Breast epithelium (tissue), 4 donors: ENCODE measurements at places on chromosomes 12 and 14. TPM values are rescaled to one million over a fixed set of nuclear protein-coding genes. Genes with fewer than 3 reads are reported as not detected.

GRCh38 chr12:120089105-120089504, 27.4 kb downstream of the RAB35 start:
- H3K4me1 ChIP-seq: no peaks in the 10 kb centered on the region
- H3K4me3 ChIP-seq: no peak overlapping the region
- H3K27ac ChIP-seq: no peak overlapping the region
- no peaks in the 10 kb centered on the region for H3K36me3 ChIP-seq
- no peak for DNase-seq
- no peaks in the 10 kb centered on the region for H3K27me3 ChIP-seq

DNA sequence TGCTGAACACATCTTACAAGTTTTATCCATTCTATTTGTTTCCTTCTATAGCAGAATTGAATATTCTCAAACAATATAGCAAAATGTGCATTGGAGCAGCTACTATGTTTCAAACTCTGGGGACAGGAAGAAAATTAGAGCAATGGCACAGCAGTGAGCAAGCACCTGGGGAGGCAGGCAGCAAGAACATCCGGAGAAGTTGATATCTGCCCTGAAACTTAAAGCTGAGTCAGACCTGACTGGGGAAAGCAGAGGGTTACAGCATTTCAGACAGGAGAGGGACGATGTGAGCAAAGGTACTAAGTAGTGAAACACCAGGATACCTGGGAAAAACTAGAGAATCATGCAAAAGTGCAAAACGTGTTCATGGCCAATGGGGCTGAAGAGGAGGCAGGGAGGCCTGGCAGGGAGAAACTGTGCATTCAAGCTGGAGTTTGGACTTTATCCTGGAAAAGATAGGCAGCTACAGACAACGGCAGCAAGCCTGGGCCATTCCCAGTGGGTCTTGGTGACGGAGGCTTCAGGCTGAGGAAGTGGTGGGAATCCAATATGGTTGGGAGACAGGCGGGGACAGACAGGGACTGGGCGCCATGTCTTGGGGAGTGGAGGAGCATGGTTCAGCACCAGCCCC, 118.0 kb upstream of the CDKN3 start:
- DNase-seq: no peak
- no peaks in the 10 kb centered on the region for H3K27me3 ChIP-seq
- H3K4me1 ChIP-seq: no peaks in the 10 kb centered on the region
- no peaks in the 10 kb centered on the region for H3K36me3 ChIP-seq
- H3K27ac ChIP-seq: no peak overlapping the region

GRCh38 chr12:115794659-115795081, 482.8 kb downstream of the MED13L start:
- no peaks in the 10 kb centered on the region for H3K36me3 ChIP-seq
- H3K4me3 ChIP-seq: no peak overlapping the region
- H3K27ac ChIP-seq: no peak overlapping the region
- DNase-seq: no peak
- H3K4me1 ChIP-seq: no peaks in the 10 kb centered on the region

DNA sequence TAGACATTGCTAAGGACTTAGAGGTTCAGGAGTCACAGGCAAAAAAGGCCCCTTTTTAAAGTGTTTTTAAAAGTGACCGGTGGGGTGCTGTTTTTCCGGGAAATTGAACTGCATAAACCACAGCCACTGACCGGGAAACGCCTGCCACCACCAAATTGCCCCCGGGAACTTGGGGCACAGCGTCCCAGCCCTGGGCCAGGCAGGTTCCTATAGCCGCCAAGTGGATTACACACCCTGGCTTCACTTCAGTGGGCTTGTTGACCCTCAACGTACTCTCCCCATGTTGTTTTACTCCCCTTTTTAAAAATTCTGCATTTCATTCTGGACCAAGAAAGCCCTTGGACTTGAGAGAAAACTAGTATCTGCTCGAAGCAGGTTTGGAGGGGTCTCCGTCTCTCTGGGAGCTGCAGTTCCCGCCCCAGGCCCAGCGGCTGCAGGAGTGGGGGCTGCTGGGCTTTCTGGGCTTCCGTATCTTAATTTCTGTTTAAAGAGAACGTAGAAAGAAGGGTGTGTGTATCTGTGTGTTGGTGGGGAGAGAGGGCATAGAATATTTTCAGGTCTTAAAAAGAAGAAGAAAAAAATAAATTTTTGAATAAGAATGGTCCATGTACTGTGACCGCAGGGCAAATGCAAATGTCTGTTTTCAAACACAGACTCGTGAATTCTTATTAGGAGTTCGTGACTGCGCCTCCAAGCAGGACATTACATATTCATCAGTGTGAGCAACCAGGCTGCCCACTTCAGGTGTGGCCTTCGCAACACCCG, 82.9 kb downstream of the PAPOLA start:
- no peaks in the 10 kb centered on the region for H3K4me1 ChIP-seq
- H3K27ac ChIP-seq: no peak overlapping the region
- DNase-seq: no peak
- H3K4me3 ChIP-seq: no peak overlapping the region
- peaks cover 27% of the 10 kb centered on the region for H3K27me3 ChIP-seq
- no peaks in the 10 kb centered on the region for H3K36me3 ChIP-seq

DNA sequence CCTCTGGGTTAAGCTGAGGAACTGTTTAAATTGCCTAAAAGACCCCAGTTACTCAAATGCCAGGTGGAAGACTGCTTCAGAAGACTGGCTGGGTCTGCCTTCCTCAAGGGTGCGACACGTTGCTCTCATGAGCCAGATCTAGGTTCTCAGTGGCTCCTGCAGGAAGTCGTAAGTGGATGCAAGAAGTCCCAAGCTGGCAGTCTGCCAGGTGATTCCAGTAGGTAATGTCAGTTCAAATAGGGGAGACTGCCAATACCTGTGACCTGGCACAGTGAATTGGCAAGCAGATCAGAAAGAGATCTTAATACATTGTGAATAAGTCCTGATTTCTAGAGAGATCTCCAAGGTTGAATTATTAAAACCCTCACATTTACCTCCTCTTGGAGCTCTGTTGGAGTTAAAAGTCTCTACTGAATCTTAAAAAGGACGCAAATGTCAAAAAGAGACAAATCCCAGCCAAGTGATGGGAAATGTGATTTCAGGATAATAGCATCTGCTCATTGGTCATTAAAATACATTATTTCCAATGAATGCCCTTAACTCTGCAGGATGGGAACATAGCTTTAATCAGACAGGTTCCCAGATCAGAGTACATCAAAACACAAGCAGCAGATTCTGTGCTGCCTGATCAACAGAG, 98.8 kb upstream of the FRMD6 start:
- peak overlapping the region; percentile 22 for H3K27ac ChIP-seq
- peak; percentile 86 for DNase-seq

GRCh38 chr12:128318341-128318740, 51.4 kb downstream of the TMEM132C start:
- H3K36me3 ChIP-seq: no peaks in the 10 kb centered on the region
- no peak overlapping the region for H3K4me3 ChIP-seq
- no peaks in the 10 kb centered on the region for H3K27me3 ChIP-seq
- DNase-seq: no peak

- no peaks in the 10 kb centered on the region for H3K27me3 ChIP-seq
- H3K4me3 ChIP-seq: no peak overlapping the region
- H3K4me1 ChIP-seq: no peaks in the 10 kb centered on the region
Observed at GRCh38 chr12:77299001-77299400, 233.6 kb upstream of the E2F7 start.

DNA sequence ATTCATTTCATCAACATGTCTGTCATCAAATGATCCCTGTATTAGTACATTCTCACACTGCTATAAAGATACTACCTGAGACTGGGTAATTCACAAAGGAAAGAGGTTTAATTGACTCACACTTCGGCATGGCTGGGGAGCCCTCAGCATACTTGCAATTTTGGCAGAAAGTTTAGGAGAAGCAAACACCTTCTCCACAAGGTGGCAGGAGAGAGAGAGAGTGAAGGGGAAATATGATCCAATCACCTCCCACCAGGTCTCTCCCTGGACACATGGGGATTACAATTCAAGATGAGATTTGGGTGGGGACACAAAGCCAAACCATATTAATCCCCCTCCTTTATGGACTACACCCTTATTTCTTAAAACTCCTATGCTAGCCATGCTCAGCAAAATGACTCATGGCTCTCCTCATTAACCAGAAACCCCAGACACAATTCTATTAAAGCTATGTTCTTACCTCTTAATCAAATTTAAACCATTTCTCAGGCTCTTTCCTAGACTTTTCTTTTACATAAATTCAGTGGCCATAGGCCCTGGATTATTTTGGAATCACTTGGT, 932.3 kb downstream of the FLRT2 start:
- no peak for DNase-seq
- H3K4me3 ChIP-seq: no peak overlapping the region
- H3K4me1 ChIP-seq: no peaks in the 10 kb centered on the region
- no peaks in the 10 kb centered on the region for H3K27me3 ChIP-seq
- H3K36me3 ChIP-seq: no peaks in the 10 kb centered on the region

GRCh38 chr14:93862265-93862664, 64.9 kb upstream of the FAM181A start:
- no peak overlapping the region for H3K4me3 ChIP-seq
- H3K36me3 ChIP-seq: no peaks in the 10 kb centered on the region
- H3K4me1 ChIP-seq: no peaks in the 10 kb centered on the region
- H3K27me3 ChIP-seq: no peaks in the 10 kb centered on the region
- DNase-seq: no peak

DNA sequence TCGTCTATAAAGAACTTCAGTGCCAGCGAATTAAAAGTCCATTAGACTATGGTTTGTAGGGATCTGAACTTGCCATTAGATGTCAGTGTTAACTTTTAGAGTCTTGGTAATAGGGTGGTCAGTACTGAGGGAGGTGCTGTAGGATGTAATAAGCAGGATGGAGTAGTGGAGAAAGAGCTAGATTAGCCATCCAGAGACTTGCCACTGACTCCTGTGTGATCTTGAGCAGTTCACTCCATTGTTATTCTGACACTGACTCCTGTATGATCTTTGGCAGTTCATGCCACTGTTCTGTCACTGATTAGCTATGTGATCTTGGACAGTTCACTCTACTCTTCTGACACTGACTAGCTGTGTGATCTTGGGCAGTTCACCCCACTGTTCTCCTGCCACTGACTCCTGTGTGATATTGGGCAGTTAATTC, 133.6 kb downstream of the TTLL5 start:
- H3K27ac ChIP-seq: no peak overlapping the region
- no peak for DNase-seq
- H3K36me3 ChIP-seq: no peaks in the 10 kb centered on the region
- no peaks in the 10 kb centered on the region for H3K4me1 ChIP-seq
- H3K27me3 ChIP-seq: no peaks in the 10 kb centered on the region

- H3K36me3 ChIP-seq: no peaks in the 10 kb centered on the region
- H3K27me3 ChIP-seq: no peaks in the 10 kb centered on the region
- no peak overlapping the region for H3K27ac ChIP-seq
- H3K4me3 ChIP-seq: no peak overlapping the region
- DNase-seq: no peak
- no peaks in the 10 kb centered on the region for H3K4me1 ChIP-seq
Observed at GRCh38 chr14:100469632-100470522, 117.3 kb downstream of the BEGAIN start.

GRCh38 chr14:54259821-54260220, 137.0 kb upstream of the CDKN3 start:
- H3K27me3 ChIP-seq: no peaks in the 10 kb centered on the region
- H3K36me3 ChIP-seq: no peaks in the 10 kb centered on the region
- H3K4me1 ChIP-seq: no peaks in the 10 kb centered on the region
- H3K4me3 ChIP-seq: no peak overlapping the region
- DNase-seq: no peak
- no peak overlapping the region for H3K27ac ChIP-seq

DNA sequence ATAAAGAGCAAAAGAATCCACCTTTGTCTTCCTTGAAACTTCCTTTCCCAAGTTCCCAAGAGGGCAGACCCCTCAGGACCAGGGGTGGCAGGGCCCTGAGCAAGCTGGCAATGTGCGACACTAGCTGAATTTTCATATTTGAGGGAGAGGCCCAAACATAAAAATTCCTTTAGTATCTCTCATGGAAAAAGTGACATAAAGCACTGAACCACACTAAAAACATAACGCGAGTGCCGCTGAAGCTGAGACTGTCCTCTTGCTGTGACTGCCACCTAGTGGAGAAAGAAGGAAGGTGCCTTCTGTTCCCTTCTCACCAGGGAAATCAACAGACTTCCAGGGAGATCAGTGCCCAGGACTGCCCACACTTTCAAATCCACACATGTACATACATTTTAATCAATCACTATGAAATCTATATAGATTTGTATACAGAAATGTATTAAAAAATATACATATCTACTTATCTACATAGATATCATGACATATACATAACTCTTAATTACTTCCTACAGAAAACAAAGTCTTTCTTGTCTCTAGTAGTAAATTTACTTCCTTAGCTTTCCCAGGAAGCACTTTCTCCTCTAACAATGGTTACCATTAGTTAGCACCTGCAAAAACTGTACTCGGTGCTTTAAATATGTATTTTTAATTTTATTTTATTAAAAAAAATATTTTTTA, 53.8 kb downstream of the SSH1 start:
- no peaks in the 10 kb centered on the region for H3K27me3 ChIP-seq
- no peaks in the 10 kb centered on the region for H3K4me1 ChIP-seq
- H3K36me3 ChIP-seq: no peaks in the 10 kb centered on the region
- no peak overlapping the region for H3K4me3 ChIP-seq
- peak; percentile 83 for DNase-seq
- H3K27ac ChIP-seq: peak overlapping the region; percentile 85

GRCh38 chr12:76103958-76104357, 19.5 kb upstream of the NAP1L1 start:
- no peaks in the 10 kb centered on the region for H3K4me1 ChIP-seq
- H3K4me3 ChIP-seq: no peak overlapping the region
- H3K27ac ChIP-seq: no peak overlapping the region
- no peak for DNase-seq
- no peaks in the 10 kb centered on the region for H3K36me3 ChIP-seq

DNA sequence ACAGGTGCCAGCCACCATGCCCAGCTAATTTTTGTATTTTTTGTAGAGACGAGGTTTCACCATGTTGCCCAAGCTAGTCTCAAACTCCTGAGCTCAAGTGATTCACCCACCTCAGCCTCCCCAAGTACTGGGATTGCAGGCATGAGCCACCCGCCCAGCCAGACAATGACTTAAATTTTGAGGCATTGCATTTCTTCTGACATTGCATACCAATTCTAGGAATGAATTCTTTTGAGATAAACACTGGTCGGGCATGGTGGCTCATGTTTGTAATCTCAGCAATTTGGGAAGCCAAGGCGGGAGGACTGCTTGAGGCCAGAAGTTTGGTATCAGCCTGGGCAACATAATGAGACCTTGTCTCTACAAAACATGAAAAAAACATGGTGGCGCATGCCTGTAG, 2.5 kb upstream of the CELA1 start:
- no peaks in the 10 kb centered on the region for H3K27me3 ChIP-seq
- no peaks in the 10 kb centered on the region for H3K36me3 ChIP-seq
- no peaks in the 10 kb centered on the region for H3K4me1 ChIP-seq
- no peak overlapping the region for H3K4me3 ChIP-seq

- H3K4me3 ChIP-seq: no peak overlapping the region
- H3K27ac ChIP-seq: no peak overlapping the region
- H3K36me3 ChIP-seq: no peaks in the 10 kb centered on the region
Observed at GRCh38 chr12:90836689-90837088, 118.3 kb downstream of the CCER1 start.

Gene RNASE3
- not detected for total RNA-seq

Gene NKX2-1
- total RNA-seq: not detected

Gene GPR135
- total RNA-seq: 5.9 TPM

Gene RNF212B
- total RNA-seq: not detected

Gene AMDHD1
- 2.8 TPM for total RNA-seq

Gene REP15
- total RNA-seq: 3.3 TPM

Gene HOXC10
- total RNA-seq: 2.0 TPM
